ENCODE measurements at places on chromosomes 16 and 17. TPM values are rescaled to one million over a fixed set of nuclear protein-coding genes. Genes with fewer than 3 reads are reported as not detected.
A peak's percentile ranks its signal among the peaks of the same experiment; 100 is the strongest.

- no peak for DNase-seq
Observed at GRCh38 chr16:81765969-81766368, 13.1 kb upstream of the PLCG2 start.

DNA sequence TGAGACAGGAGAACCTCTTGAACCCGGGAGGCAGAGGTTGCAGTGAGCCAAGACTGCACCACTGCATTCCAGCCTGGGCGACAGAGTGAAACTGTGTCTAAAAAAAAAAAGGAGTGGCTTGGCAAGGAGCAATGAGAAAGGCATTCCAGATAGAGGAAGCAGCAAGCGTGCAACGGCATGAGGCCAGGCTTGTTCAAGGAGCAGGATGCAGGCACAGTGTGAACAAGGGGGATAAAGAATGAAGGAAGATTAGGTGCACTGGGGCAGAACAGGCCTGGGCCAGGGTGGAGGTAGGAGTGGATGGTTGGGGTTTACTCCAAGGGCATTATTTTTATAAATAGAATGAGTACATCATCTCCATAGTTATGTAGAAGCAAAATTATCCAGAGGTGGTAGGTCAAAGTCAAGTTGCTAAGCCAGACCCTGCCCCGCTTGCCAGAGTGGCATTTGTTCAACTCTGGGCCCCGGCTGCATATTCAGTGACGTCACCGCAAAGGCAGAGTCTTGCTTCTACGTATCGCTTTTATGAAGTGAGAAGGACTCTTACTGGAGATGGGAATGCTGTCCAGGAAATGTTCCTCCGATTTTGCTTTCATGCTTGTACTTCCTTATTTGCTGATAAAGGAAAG lies 100.2 kb downstream of the KATNIP start:
- DNase-seq = no peak

- no peak for DNase-seq
Observed at GRCh38 chr16:47244206-47244605, 100.5 kb upstream of the NETO2 start.

Gene SLC13A2
- 13.0 TPM for polyA plus RNA-seq

- no peak for DNase-seq
Observed at GRCh38 chr17:76797241-76797840, 59.4 kb downstream of the MFSD11 start.

- DNase-seq = no peak
Observed at GRCh38 chr17:68349157-68349556, 57.9 kb downstream of the ARSG start.

Gene PRR35
- 16.5 TPM for polyA plus RNA-seq

- no peak for DNase-seq
Observed at GRCh38 chr16:31149894-31150890, at the start of gene PRSS36. PRSS36 (minus strand) TSS chr16:31150066; CDS start chr16:31150035, 31 bp downstream.

Gene CALB2
- polyA plus RNA-seq = 0.40 TPM

GRCh38 chr17:15341385-15341849 lies at the start of gene TEKT3:
TEKT3 (minus strand) TSS chr17:15341597; CDS start chr17:15331585, 10,012 bp downstream.
- peak; percentile 84 for DNase-seq

DNA sequence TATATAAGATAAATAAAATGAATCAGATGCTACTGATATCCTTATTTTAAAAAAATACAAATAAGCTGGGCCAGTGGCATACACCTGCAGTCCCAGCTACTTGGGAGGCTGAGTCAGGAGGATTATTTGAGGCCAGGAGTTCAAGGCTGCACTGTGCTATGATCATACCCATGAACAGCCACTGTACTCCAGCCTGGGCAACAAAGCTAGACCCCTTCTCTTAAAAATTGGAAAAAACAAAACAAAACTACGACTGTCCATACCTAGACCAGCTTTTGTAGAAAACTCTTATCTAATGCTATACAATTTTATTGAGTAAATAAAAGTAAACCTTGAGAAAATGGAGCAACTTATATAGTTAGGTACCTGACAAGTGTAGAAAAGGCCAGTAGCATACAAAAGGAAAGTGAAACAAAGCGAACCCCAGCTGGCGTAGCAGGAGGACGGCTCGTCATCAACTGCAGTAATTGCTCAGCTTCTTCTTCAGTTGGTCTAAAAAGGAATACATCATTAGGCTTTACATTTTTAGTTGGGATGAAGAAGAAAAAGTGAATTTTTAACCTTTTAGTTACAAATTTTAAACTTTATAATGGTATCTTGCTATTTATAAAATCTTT lies 23.6 kb downstream of the INTS2 start:
- DNase-seq = no peak

GRCh38 chr16:21162661-21163151 lies 4.2 kb downstream of the LDAF1 start:
- no peak for DNase-seq

Gene TMED6
- 1.9 TPM for polyA plus RNA-seq

Gene SDF2
- 79.7 TPM for polyA plus RNA-seq

DNA sequence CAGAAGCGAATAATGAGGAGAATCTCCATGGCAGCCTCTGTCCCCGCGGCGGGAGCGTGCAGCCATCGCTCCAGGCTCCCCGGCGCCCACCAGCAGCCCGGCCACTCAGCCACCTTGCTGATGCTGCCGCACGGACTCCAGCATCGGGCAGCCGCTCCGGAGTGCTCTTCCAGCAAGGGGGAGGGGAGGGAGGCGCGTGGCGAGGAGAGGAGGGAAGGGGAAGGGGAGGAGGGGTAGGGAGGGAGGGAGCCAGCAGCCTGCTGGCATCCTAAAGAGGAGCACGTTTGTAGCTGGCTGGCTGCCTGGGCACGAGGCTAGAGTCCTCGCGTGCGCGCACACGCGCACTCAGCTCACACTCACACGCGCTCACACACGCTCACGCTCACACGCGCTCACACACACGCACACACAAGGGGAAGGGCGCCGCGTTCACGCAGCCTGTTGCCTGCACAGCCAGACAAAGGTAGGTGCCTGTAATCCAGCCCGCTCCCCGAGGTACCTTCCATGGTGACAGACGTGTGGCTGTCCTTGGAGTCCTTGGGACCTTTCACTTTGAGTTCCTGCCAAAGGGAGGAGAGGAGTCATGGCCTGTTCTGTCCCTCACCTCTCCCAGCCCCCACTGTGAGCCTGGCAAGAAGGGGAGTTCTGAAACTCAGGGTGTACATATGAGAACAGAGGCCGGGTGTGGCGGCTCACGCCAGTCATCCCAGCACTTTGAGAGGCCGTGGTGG lies 82.1 kb downstream of the TIMM22 start:
- DNase-seq = no peak

DNA sequence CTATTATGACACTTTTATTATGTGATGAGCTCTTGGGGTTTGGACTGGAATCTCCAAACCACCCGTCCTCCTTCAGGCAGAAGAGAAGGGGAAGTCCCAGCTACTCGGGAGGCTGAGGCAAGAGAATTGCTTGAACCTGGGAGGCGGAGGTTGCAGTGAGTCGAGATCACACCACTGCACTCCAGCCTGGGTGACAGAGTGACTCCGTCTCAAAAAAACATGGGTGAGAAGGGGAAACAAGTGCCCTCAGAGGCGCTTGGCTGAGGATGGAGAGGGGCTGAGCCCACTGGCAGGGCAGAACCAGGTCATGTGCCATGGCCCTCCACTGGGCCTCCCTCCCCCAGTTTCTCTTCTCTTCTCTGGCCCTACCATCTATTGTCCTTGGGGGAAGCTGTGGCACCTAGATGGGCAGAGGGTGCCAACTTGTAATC lies 120.9 kb upstream of the SMURF2 start:
- no peak for DNase-seq

DNA sequence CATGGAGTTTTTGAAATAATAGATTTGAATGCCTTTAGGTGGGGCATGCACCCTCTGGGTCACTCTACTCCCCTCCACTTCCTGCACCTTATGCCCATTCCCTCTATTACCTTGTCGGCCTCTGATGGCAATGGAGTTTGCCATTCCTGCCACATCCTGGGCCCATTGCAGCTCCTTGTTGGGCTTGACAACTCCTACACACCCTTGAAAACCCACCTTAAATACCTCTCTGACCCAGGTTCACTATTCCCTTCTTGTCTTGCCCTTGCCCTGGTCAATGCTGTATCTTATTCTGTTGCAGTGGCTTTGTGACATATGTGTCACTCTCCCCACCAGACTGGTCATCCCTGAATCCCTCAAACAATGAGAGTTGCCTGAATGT lies 2.4 kb downstream of the CCR7 start:
- DNase-seq = no peak

Gene TBC1D28
- polyA plus RNA-seq = not detected

- DNase-seq = no peak
Observed at GRCh38 chr17:37187262-37187661, 188.5 kb upstream of the C17orf78 start.

Gene ITGAD
- 0.46 TPM for polyA plus RNA-seq

Gene CES3
- 4.1 TPM for polyA plus RNA-seq

DNA sequence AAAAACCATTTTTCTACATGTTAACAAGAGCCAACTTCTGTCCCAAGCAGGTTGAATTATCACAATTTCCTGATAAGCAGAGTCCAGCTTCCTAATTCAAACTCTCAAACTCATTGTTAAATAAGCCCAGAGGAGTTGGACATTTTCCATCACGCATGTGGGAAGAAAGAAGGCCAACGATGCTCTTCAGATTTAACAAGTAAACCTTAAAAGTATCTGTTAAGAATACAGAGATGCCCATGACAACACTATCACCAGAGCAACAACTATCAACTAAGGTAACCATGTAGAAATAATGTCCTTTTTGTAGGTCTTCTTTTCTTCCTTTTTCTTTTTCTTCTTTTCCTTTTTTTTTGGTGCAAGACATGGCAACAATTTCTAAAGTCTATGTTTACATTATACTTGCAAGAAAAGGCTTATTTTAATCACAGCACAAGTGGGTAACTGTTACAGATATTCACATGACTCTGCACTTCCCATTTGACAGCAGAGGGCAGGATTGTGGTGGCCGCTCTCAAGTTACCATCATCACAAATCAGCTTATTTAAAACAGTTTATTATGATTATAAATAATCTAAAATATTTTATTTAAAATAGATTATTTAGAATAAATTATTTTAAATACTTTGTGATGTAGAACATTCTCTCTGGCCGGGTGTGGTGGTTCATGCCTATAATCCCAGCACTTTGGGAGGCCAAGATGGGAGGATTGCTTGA lies 35.7 kb upstream of the DHRS7B start:
- no peak for DNase-seq

Gene GALR2
- polyA plus RNA-seq = 0.33 TPM

GRCh38 chr17:38444151-38444550 lies 15.9 kb downstream of the ARHGAP23 start:
- no peak for DNase-seq

GRCh38 chr17:44972953-44973352 lies 4.8 kb upstream of the C1QL1 start:
- no peak for DNase-seq

Gene DHRS7C
- not detected for polyA plus RNA-seq

- DNase-seq = no peak
Observed at GRCh38 chr17:14935845-14936485, 329.2 kb downstream of the PMP22 start.

Gene CCL16
- 0.17 TPM for polyA plus RNA-seq

DNA sequence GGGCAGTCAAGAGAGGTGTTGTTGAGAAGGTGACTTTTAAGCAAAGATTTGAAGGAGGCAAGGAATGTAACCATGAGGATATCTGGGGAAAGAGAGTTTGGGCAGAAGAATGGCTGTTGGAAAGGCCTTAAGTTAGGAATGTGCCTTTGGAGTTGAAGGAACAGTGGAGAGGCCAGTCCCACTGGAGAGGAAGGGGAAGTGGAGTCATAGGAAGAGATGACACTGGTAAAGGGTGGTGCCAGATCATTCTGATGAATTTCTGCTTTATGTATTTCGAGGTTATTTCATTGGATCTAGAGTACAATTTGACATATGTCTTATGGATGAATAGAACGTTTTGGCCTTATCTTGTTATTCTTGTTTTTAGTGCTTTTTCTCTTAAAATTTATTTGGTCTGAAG lies 93.5 kb downstream of the WWP2 start:
- no peak for DNase-seq

- DNase-seq = no peak
Observed at GRCh38 chr17:1546292-1546922, 16.2 kb downstream of the PITPNA start.

GRCh38 chr17:60947100-60947499 lies 269.4 kb downstream of the BCAS3 start:
- DNase-seq = no peak

DNA sequence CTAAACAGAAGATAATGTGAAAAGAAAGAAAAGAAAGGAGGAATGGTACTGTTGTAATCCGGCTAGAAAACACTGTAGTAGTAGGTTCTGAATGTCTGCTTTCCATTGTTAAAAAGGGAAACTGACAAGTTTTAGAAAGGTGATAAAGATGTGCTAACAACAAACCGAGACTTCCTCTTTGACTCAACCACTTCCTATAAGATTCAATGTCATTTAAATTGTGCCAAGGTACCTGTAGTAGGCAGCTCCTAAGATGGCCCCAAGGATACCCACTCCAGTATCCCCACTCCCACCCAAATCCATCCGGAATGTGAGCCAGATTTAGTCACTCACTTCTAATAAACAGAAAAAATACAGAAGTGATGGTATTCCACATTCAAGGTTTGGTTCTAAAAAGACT lies 31.2 kb downstream of the XYLT1 start:
- no peak for DNase-seq

DNA sequence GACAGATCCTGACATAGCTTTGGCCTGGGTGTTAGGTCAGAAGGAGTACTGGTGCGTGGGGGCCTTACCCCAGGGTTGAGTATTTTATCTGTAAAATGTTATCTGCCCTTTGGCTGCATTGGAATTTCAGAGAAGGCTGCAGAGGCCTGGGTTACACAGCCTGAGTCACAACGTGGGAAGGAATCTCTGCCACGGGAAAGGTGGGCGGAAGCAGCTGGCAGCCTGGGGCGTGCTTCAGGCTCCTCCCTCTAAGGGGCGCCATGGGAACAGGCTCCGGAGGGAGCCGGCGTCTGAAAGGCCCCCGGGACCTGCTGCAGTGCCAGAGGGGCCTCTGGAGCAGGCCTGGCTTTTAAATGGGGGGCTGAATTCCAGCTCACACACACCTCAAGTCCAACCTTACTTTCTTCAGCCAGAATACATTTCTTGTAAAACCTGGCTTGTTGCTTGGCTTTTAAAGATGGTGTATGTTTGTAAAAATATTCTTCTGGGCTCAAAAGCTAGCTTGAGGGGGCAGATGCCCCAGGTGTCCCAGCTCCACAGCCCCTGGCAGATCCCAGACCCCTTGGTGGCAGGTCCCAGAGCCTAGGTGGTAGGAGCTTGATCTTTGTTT lies 142.2 kb downstream of the RAB11FIP4 start:
- DNase-seq = no peak

Gene MYO15B
- polyA plus RNA-seq = 130 TPM

- DNase-seq = no peak
Observed at GRCh38 chr16:88553739-88554138, 16.5 kb upstream of the ZC3H18 start.

DNA sequence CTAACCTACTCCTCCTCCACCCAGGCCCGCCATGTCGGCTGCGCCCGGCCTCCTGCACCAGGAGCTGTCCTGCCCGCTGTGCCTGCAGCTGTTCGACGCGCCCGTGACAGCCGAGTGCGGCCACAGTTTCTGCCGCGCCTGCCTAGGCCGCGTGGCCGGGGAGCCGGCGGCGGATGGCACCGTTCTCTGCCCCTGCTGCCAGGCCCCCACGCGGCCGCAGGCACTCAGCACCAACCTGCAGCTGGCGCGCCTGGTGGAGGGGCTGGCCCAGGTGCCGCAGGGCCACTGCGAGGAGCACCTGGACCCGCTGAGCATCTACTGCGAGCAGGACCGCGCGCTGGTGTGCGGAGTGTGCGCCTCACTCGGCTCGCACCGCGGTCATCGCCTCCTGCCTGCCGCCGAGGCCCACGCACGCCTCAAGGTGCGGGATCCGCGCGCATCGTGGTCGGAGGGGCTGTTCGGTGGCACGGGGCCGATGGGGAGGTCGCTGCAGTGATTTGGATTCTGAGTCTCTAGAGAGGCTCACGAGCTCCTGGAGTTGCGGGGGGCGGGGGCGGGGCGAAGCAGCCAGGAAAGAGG lies 878 bp downstream of the TRIM72 start:
- no peak for DNase-seq

- no peak for DNase-seq
Observed at GRCh38 chr16:88494335-88495154, 41.5 kb downstream of the ZFPM1 start.

Gene HEATR9
- 0.06 TPM for polyA plus RNA-seq

Measured in renal pelvis (tissue), 12 donors.